Left lung (tissue), 14 donors: ENCODE measurements at places on chromosomes 6 and 20. TPM values are rescaled to one million over a fixed set of nuclear protein-coding genes. Genes with fewer than 3 reads are reported as not detected.

The VIP gene
- 1.4 TPM for total RNA-seq

DNA sequence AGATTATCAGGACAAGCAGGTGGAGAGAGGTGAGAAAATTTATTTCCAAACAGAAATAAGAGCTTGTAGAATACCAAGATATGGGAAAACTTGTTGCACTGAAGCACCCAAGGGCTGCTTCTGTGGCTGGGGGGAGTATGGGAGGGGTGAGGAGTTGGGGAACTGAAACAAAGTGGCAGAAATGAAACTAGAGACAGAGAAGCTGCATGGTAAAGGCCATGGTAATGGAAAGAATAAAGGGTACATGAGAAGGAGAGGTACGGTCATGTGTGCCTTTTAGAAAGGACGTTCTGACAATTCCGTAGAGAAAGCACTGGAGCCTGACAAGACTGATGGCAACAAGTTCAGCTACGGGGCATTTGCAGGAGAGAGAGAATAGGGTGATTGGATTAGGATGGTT is 51.6 kb upstream of the RIN2 start:
- H3K36me3 ChIP-seq: no peaks in the 10 kb centered on the region
- no peak for DNase-seq
- H3K4me1 ChIP-seq: no peaks in the 10 kb centered on the region
- no peak overlapping the region for H3K27ac ChIP-seq
- H3K4me3 ChIP-seq: no peak overlapping the region

DNA sequence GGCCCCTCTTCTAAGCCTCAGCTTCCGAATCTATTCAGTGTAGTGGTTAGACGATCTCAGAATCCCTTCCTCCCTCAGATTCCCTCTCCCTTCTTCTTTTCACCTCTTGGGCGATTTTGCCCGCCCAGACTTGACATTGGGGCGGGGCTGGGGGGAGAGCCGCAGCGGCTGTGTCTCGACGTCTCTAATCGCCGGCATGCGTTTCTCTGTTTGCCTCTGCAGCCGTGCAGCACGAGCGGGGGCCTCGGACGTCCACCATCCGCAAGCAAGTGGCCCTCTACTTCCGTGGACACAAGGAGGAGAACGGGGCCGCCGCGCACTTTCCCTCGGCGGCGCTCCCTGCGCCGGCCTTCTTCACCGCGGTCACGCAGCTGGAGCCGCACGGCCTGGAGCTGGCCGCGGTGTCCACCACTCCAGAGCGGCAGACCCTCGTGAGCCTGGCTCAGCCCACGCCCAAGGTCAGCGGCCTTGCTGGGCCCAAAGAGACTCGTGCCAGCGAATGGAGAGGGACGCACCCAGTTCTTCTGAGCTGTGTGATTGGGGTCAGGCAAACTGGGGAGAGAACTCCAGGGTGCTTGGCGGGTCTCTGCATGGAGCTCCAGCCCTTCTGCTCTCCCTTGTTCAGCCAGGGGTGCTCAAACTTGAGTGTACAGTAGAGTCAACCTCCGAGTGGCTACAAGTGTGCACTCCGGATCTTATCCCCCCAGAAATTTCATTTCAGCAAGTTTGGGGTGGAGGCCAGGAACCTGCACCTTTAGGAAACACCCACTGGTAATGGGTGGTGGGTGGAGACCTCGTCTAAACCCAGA is 10.7 kb downstream of the NR2E1 start:
- peaks cover 92% of the 10 kb centered on the region for H3K27me3 ChIP-seq
- no peak overlapping the region for H3K27ac ChIP-seq
- peak overlapping the region; percentile 31 for H3K4me3 ChIP-seq

GRCh38 chr20:36481380-36482043 is 59.8 kb upstream of the MYL9 start:
- no peak for DNase-seq
- H3K4me1 ChIP-seq: peaks cover 27% of the 10 kb centered on the region

DNA sequence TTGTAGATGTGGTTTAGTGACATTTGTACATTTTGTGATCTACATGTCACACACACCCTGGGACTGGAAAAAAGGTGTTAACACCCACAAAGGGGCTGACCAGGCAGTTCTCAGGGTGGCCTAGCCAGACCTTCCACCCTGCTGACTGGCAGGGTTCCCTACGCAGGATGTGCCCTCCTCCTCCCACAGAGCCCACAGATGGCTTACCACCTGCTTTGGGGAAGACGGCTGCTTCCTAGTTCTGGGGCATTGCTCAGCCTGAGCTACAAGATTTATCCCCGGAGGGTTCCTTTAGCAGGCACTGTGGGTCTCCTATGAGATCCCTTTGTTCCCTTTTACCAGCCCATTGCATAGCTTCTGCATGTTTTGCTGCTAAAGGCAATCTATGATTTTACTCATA is 35.1 kb downstream of the SNAP25 start:
- H3K4me1 ChIP-seq: no peaks in the 10 kb centered on the region
- no peaks in the 10 kb centered on the region for H3K27me3 ChIP-seq
- H3K36me3 ChIP-seq: no peaks in the 10 kb centered on the region
- H3K27ac ChIP-seq: no peak overlapping the region
- H3K4me3 ChIP-seq: no peak overlapping the region

DNA sequence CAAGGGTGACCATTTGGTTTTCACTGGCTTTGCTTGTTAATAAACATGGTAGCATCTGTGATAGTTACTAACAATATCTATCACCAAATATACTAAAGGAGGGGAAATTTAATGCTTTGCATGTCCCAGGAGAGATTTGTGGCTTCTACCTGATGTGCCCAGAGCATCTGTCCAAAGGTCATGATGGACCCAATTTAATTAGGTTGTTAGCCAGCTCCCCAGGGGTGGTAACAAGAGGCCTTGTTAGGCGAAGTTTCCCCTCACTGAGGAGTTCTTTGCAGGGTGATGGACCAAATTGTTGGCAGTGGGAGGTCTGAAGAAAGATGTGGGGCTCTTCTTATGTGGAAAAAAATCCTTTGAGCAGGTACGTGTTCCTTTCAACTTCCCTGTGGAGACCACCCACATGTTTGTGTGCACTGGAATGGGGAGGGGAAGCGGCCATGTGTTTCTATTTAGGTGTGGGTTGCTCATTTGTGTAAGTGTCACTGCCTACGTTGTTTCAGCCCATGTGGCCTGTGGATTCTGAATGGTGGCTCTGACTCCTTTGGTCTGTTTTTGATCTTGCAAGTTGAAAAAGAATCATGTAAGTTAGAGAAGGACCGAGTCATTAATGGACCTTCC is 137.6 kb downstream of the CLIC5 start:
- H3K4me1 ChIP-seq: no peaks in the 10 kb centered on the region
- H3K27me3 ChIP-seq: no peaks in the 10 kb centered on the region
- no peak for DNase-seq

The HTR1E gene
- total RNA-seq: not detected

The B3GALT4 gene
- 12.9 TPM for total RNA-seq

GRCh38 chr20:8331740-8332412 is 199.8 kb downstream of the PLCB1 start:
- H3K4me3 ChIP-seq: no peak overlapping the region
- H3K27ac ChIP-seq: no peak overlapping the region
- no peaks in the 10 kb centered on the region for H3K27me3 ChIP-seq
- H3K36me3 ChIP-seq: no peaks in the 10 kb centered on the region

GRCh38 chr20:57677584-57677982 is 32.2 kb downstream of the PMEPA1 start:
- no peak overlapping the region for H3K27ac ChIP-seq
- no peak for DNase-seq
- H3K4me1 ChIP-seq: peaks cover 6% of the 10 kb centered on the region
- no peak overlapping the region for H3K4me3 ChIP-seq
- peaks cover under 1% of the 10 kb centered on the region for H3K27me3 ChIP-seq

- no peaks in the 10 kb centered on the region for H3K27me3 ChIP-seq
- H3K4me1 ChIP-seq: no peaks in the 10 kb centered on the region
- no peak overlapping the region for H3K4me3 ChIP-seq
- H3K27ac ChIP-seq: no peak overlapping the region
- no peak for DNase-seq
- H3K36me3 ChIP-seq: no peaks in the 10 kb centered on the region
Measured at GRCh38 chr6:117074672-117075071, 190.7 kb upstream of the VGLL2 start.

- H3K36me3 ChIP-seq: peaks cover 20% of the 10 kb centered on the region
- no peak for DNase-seq
- no peaks in the 10 kb centered on the region for H3K4me1 ChIP-seq
- no peaks in the 10 kb centered on the region for H3K27me3 ChIP-seq
Measured at GRCh38 chr6:42599558-42599957, 35.7 kb downstream of the UBR2 start.
